ENCODE measurements at places on chromosomes 2 and 18.

DNA sequence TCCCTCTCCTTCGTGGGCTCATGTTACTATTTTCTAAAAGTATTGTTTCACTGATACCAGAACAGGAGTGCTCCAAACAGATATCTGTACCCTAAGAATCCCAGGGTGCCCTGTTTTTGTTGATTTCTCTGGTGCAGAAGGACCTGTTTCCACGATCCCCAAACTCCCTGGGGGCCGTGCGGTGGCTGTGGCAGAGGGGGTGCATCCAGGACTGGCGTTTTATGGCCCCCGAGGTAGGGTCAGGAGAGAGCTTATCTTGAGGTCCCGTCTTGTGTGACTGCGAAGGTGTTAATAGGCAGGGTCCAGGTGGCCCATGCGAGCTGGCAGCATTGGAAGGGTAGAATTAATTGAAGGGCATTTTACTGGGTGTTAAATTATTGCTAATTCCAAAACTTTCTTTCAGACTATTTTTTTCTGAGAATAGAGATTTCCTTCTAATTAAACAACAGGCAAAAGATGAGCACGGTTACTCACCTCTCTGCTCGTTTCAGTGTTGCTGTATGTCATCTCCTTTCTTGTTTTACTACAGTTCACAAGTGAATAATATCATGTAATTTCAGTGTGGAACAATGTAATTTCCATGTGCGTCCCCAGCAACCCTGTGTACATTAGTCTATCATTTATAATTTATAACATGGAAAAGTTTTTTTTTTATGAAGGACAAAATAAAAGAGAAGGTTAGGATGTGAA is 8.2 kb downstream of the TWIST2 start:
- DNase-seq = no peak

DNA sequence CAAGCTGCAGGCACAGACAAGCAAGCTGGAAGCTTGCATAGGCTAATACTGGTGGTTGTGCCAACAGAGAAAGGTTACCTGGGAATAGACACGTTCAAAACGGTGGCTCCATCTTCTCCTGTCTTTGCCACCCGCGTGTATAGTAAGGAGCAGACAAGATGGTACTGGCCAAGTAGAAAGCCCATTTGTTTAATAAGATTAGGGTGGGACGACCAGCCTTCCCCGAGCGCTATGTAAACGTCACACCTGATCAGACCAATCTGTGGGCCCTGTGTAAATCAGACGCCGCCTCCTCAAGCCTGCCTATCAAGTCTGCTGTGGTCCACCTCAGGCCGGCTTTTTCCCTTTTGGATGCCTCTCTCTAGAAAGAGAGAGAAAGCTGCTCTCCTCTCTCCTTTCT is 189.2 kb downstream of the LAMA1 start:
- DNase-seq = no peak

DNA sequence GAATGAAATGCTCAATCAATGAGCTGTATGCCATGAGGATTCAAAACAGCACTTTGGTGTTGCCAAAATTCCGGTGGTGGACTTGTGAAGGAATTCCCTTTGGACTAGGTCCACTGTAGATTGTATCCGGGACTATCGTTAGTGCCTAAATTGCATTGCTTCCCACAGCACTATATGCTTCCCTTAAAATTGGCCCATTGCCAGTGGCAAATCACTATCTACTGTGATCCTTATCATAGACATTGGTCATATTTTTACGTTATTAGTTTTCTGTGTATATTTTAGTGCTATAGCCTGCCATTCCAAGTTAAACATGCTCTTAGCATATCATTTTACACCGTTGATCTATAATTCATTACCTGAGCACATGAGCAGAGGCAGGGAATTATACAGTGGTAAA is 1.7 kb downstream of the PJVK start:
- no peak for DNase-seq

GRCh38 chr2:84716564-84716963 is 164.3 kb downstream of the TRABD2A start:
- no peak for DNase-seq

GRCh38 chr18:70420146-70420898 is 131.5 kb downstream of the SOCS6 start:
- no peak for DNase-seq

GRCh38 chr2:101516823-101517690 is 42.1 kb upstream of the RFX8 start:
- DNase-seq = no peak

DNA sequence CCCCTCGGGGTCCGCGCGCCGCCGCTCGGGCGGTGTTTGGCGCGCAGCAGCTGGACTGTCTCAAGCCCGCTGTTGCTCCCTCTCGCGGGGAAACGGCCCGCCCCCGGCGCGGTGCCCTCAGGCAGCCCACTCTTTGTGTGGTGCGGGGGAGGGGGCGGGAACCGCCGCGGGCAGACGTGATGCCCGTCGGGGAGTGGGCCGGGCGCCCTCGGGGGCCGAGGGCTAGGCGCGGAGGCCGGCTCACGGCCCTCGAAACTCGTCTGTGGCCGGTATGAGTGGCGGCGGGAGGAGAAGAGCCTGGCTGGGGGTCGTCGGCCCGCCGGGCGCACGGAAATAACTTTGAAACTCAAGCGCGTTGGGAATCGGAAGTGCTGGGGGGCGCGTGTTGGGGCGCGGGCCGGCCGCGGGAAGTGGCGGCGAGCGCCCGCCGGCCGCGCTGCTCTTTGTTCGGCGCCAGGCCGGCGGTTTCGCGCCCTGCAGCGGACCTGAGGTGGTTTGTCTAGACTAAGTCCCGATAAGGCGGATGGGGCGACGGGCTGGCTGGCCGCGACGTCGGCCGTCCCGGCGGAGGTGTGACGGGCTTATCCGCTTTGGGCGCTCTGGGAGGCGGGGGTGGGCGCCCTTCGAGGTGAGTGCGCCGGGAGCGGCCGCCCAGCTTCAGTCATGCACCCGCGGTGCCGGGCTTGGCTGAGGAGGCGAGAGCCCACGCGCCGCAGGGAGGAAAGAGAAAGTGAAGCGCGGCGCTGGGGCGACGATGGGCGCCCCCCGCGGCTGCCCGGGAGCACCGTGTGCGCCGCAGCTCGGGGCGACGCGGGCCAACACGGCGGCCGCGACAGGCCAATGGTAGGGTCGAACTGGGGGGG is 679 bp downstream of the PTMA start:
- DNase-seq = peak; percentile 52

GRCh38 chr2:84526562-84526961 is 10.3 kb downstream of the DNAH6 start:
- no peak for DNase-seq

- DNase-seq = peak; percentile 17
Measured at GRCh38 chr18:435940-436339, 64.6 kb downstream of the COLEC12 start.

DNA sequence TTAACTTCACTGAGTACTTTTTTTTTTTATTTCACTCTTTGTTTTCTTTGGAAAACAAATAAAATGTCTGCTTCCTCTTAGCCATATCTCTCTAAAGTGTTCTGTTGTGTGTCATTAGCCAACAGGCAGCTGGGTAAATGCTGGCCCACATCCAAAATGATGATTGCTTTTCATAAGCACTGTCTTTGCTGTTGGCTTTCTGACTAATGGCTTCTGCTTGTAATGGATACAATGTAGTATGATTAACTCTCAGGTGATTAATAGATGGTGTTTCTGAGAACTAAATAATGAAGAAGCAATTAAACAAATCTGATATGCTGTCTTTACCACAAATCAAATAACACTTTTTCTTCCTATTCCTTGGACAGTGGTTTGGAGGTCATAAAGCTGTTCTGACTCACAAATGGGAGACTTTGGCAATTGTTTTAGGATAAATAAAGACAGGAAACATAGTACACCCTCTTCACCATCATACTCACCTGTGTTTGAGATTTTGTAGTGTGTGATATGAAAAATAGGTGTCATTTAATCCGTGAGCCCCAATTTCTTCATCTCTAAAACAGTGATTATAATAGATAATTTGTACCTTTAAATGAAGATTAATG is 888.4 kb downstream of the TSN start:
- DNase-seq = no peak

GRCh38 chr2:128791120-128791984 is 472.7 kb upstream of the HS6ST1 start:
- no peak for DNase-seq

DNA sequence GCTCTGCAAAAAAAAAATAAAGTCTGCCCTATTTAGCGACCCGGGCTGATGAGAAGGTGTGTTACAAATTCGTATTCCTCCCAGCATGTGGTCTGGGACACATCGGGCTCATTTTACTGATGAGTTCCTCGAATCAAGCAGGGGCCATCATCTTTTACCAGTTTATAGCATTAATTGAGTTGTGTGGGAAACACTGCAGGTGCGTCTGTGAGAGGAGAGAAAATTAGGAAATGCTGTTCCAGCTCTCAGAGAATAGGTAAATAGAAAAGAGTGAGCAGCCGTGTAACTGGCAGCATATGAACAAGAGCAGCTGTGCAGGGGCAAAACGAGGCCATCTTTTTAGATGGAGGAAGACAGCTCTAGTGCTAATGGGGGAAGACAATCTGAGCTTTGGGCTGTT is 216.7 kb downstream of the SETBP1 start:
- no peak for DNase-seq

GRCh38 chr2:219205165-219205538 is 1.4 kb upstream of the ZFAND2B start:
- no peak for DNase-seq

DNA sequence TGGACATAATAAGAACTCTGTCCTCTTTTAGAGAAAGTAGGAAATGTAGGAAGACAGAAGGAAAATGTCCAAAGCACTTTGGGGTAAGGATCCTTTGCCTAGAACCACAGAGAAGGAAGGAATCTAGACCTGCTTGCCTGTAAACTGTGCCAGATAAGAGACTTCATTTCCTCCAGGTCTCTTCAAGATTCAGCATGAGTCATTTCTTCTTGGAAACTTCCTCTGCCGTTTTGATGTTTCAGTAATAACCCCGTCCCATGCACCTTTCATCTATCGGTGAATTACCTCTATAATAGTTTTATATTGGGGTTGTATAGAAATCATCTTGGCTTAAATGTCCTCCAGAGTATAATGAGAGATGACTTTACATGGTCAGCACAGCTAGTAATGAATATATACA is 63.2 kb upstream of the LRATD1 start:
- DNase-seq = no peak

DNA sequence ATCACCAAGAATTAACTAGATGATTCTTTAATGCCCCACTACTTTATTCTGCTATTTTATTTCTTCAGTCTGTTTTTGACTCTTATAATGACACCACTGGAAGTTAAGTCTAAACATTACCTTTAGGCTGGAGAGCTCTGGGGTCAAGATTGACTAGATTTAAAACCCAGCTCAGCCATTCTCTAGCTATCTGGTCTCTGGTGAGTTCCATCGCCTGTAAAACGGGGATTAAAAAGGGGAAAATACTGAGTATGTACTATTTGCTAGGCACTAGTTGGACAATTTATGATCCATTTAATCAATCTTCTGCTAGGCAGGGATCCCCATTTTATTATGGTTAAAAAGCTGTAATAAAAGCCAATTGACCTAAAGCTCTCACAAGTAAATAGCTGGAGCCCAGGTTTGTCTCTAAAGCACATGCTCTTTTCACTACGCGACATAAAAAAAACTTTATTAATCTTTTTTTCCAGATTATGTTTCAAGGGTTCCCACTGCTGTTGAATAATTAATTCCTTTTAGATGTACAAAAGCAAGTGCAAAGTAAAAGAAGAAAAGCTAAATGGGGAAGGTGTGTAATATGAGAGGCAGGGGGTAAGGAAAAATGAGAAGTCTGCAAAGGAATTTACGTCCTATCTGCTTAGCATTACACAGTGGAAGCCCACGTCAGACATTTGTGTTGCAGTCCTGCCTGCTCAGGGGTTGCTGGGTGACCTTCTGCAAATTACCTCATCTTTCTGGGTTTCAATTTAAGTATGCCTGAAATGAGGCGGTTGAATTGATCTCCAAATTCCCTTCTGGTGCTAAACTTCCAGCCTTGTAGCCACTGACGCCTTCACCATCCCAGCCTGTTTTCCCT is 918 bp upstream of the NABP1 start:
- peak; percentile 56 for DNase-seq

DNA sequence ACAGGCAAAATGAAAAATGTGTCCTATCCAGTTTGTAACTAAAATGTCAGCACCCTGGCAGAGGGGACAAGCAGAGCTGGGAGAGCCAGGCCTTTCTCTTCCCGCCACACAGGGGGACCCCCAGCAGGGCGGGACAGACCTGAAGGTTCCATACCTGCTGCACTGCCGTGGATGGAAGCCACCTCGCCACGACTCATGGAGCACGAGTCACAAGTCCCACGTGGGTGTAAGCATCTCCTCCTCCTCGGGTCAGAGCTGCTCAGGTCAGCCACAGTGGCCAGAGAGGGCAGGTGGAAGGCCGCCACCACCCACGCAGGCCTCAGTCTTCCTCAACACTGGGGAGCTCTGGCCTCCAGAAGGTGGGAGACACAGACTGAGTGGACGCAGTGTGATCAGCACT is 21.0 kb downstream of the C1QL2 start:
- no peak for DNase-seq

GRCh38 chr18:10166164-10166807 is 252.5 kb downstream of the VAPA start:
- DNase-seq = no peak

DNA sequence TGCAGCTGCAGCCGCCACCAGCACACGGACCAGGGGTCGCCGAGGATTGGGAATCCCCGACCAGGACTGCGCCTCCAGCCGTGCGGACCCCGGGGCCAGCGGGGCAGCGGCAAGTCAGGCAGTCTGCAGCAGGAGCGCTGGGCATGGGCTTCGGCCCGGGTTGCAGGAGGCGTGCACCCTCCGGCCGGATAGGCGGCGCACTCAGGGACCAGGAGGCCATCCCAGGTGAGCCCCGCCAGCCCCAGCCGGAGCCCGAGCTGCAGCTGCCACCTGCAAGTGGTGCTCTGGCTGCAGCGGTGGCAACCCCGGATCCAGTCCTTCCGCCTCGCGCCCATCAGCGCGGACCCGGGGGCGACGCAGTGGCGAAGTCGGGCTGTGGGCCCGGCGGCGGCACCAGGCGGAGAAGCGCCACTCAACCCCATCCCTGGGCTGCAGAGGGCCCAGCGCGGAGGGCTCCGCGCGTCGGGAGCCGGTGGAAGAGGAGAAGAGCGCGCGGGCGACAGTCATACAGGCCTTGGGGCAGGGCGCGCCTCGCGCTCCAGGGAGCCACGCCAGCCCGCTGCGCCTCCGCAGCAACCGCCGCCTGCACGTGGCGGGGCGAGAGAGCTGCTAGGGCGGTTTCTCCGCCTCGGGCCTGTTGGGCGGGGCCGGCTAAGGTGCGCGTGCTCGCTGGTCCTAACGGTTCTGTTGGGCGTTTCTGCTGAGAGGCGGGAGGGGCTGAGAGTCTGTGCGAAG is 73.8 kb downstream of the RPIA start:
- DNase-seq = no peak

- no peak for DNase-seq
Measured at GRCh38 chr18:57856557-57857280, 53.6 kb upstream of the ATP8B1 start.

- no peak for DNase-seq
Measured at GRCh38 chr2:98472132-98472650, 27.5 kb downstream of the INPP4A start.

DNA sequence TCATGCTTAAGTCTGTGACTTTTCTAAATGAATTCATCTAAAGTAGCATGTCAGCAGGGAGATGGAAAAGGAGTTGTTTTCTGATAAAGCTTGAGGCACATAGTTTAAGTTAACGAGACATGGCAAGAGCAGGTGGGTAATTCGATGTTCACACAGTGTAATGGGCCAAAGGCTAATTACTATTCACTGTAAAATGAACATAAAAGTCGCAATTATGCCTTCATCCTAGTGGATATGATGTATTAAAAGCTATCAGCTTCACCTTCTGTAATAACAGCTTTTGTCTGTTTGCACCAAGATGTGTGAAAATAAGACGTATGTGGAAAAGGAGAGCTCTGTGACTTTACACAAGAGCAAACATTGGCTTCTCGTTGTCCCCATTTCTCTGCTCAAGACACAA is 94.2 kb upstream of the CDH20 start:
- DNase-seq = no peak

Data from substantia nigra (tissue), 51 donors.